ENCODE measurements at places on chromosomes 1 and 21.

DNA sequence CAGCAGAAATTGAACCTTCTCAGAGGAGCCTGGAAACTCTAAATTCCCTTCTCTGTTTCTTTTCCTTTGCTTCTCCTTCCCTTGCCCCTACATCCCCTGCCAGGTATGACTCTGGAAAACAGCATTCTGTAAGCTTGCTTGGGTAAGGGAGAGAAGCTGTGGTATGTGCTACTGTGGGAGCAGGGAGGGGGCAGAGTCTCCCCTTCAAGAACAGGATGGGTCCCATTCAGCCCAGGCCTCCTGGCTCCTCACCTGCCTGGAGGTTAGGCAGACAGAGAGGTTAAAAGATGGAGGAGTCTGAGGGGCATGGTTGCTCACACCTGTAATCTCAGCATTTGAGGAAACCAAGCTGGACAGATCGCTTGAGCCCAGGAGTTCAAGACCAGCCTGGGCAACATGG lies 40.6 kb upstream of the UBE2U start:
- DNase-seq: no peak

GRCh38 chr1:24544239-24544638 lies 11.6 kb upstream of the NCMAP start:
- no peak for DNase-seq

DNA sequence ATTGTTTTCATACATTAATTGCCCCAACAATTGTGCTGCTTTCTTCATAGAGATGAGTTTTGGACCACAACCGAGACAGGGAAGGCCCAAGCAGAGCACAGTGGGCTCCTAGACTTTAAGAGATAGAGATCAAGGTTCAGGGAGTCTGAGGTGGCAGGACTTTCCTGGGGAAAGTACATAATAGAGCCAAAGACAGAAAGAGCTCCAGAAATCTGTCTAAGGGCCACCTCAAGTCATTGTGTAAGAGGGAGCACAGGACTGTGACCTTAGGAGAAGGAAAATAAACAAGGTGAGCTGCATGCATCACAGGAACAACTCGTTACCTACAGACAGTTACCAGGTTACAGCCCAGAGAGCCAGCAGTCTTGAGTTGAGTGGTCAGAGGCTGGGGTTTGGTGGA lies 41.3 kb upstream of the CR2 start:
- DNase-seq: no peak

DNA sequence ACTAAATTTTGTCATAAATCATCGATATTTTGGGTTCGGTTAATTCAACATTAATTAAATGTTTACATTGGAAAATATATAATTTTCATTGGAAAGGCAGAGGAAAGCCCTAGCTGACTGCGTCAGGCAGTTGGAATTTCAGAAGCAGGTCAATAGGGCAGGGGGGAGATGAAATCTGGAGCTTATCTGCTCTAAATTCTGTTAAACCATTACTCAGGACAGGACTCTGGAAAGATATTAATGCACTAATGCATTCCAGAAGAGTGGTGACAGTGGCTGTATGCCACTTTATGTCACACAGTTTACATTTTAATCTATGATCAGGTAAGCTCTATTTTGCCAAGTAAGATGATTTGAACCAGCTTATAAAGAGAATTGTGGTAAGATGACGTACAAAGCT lies 153.0 kb upstream of the B3GALT2 start:
- no peak for DNase-seq

DNA sequence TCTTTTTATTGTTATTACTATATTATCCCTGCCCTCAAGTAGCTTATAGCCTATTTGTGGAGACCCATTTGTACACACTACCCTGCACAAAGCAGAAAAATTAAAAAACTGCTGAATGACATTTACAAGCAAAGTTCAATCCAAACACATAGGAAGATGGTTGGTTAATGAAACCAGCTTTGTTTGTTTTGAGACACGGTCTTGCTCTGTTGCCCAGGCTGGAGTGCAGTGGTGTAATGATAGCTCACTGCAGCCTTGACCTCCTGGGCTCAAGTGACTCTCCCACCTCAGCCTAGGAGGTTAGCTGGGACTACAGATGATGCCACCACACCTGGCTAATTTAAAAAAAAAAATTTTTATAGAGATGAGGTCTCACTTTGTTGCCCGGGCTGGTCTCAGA lies 31.6 kb downstream of the TGFB2 start:
- no peak for DNase-seq

DNA sequence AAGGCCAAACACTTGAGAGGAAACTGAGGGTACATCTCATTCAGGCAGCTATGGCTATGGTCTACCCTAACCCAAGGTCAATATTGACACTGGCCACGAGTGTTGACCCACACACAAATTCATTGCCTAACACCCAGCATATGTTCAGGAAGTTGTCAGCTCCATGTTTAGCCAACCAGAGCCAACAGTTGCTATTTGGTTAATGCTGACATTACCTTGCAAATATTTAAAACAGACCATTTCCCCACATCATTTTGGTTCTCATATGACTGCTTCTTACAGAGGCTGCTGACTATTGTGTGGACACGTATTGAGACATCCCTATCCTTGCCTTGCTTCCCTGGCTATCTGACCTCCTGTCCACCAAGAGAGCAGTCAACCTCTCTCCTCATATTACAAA lies 97.3 kb downstream of the LMX1A start:
- no peak for DNase-seq
